ENCODE measurements at places on chromosomes 12 and 14. TPM values are rescaled to one million over a fixed set of nuclear protein-coding genes. Genes with fewer than 3 reads are reported as not detected.

The KITLG gene
- not detected for total RNA-seq

The ZDHHC22 gene
- not detected for total RNA-seq

The GALNT4 gene
- 18.2 TPM for total RNA-seq

The CLEC2A gene
- total RNA-seq: not detected

The NUAK1 gene
- 0.02 TPM for total RNA-seq
